ENCODE measurements at places on chromosomes 6 and 20.

DNA sequence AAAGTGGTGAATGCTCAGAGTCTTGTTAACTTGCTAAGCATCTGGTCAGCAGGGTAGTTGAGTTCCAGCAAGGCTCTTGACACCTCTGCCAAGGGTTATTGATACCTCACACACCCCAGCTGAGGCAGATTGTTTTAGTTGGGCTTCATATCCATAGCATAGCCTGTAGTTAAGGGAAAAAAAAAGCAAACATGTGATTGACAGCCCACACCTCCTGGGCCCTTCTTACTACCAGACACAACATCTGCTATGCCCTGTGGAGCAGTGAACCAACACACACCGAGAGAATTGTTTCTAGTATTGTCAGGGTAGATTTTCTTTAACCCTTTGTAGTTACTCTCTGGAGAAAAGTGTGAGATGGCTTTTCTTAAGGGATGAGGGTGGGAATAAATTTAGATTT is 697.0 kb upstream of the POU3F2 start:
- DNase-seq = no peak

DNA sequence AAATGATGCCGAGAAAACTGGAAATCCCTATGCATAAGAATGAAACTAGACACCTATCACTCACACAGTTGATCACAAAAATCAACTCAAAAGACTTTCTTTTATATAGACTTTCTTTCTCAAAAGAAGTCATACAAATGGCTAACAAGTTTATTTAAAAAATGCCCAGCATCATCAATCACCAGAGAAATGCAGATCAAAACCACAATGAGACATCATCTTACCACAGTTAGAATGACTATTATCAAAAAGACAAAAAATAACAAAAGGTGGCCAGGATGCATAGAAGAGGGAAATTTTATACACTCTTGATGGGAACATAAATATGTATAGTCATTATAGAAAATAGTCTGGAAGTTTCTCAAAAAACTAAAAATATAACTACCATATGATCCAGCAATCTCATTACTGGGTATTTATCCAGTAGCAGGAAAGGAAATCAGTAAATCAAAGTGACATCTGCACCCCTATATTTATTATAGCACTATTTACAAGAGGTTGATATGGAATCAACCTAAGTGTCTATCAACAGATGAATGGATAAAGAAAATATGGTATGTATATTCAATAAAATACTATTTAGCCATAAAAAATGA is 3.4 kb upstream of the RNF217 start:
- DNase-seq = no peak

DNA sequence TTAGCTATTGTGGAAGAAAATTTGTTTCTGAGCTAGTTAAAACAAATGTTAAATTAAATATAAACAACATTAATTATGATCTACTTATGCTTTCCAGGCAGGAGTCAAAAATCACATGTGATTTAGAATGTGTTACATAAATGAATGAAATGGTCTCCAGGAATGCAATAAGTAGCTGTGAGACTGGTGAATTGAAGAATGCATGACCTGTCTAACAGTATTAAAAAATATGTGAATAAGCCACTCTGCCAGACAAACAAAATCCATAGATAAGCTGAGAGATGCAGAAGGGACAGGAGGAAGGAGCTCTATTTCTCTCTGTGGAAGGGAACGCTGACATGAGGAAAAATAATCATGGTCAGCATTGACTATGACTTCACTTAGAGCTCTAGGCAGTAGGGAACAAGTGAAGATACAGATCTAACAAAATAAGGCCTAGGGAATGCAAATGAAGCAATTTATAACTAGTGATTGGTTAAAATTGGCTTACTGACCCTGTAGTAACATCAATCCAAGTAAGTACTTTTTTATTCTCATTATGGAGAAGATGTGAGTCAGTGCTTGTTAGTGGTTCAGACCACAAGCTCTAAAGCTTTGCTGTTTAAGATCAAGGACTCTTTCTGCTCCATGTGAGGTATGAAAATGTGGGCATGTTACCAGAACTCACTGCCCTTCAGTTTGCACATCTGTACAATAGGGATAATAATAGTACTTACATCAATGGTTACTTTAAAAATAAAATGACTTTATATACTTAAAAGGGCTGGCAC is 432.6 kb downstream of the MMUT start:
- no peak for DNase-seq

- DNase-seq = no peak
Observed at GRCh38 chr6:41269166-41269565, 17.3 kb downstream of the TREM1 start.

- no peak for DNase-seq
Observed at GRCh38 chr20:1446536-1446935, 20.1 kb downstream of the NSFL1C start.

DNA sequence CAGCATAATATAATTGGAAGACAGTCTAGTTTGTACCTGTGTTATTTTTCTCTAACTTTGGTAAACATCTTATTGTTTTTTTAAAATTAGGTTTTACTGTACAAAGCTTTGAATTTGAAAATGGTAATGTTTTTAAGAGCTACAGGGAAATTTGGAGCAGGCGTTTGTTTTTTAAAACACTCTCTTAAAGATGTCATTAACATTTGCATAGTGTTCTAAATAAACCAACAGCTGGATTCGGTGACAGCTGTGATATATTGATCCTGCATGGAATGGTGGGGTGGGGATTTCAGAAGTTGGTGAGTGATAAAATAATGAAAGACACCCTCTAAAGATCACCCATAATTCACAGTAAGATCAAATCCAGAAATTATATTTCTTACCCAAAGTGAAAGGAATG is 97.9 kb upstream of the PRL start:
- DNase-seq = no peak
